ENCODE measurements at places on chromosomes 6 and 20. TPM values are rescaled to one million over a fixed set of nuclear protein-coding genes. Genes with fewer than 3 reads are reported as not detected.

- no peak for DNase-seq
Observed at GRCh38 chr6:136654086-136654485, 103.9 kb upstream of the MAP7 start.

DNA sequence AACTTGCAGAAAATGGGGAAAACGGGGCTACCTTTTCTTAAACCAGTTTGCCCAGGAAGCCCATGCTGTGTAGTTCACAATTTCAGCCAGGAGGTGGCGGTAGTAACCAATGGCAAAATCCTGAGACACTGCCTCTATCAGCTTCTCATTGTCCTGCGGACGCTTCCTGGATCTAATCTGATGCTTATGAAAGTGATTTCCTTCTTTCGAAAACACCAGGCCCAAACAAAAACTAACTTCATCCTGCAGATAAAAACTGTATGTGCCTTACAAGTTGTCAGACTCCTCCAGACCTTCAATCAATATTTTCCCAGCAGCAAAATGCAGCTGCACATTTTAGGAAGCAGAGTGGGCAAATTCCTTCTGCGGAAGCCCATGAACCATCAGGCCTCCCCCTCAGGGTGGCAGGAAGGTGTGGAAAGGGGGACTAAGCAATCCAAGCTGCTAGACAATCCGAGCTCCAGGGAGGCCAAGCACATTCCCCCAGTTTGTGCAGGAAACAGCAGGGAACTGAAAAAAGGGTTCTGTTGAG lies 88.5 kb downstream of the LY86 start:
- DNase-seq: peak; percentile 77

GRCh38 chr20:4813076-4813862 lies 91.6 kb downstream of the PRND start:
- DNase-seq: no peak

DNA sequence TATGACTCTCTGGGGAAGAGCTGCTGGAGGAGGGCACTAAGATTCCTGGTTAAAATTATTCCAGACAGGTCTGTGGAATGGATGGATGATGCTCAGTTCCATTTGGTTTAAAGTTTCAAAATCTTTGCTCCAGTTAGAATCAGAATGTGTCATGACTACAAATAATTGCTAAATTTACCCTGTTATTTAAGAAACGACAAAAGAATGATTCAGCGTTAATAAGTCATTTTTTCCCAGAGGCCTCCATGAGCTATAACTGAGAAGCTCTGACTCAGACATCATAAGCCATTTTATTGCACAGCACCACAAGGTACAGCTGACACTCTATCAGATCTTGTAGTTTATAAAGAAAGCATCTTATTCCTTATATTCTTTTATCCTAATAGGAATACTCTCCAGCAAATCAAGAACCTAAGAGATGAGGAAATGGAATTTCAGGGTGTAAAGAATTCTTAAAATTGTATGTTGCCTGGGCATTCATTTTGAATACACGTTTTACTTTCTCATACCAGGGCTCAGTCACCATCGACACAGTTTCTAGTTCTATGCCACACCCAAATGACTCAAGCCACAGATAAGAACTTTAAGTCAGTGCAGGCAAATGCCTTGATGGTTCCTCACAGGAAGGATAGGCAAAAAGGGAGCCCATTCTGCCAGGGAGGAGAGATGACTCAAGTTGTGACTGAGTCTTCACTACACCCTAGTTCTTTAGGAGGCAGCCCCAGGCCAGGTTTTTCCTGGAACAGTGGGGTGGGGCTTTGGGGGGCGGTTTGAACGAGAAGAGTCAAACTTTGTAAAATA lies 636.0 kb downstream of the MMUT start:
- DNase-seq: peak; percentile 99

DNA sequence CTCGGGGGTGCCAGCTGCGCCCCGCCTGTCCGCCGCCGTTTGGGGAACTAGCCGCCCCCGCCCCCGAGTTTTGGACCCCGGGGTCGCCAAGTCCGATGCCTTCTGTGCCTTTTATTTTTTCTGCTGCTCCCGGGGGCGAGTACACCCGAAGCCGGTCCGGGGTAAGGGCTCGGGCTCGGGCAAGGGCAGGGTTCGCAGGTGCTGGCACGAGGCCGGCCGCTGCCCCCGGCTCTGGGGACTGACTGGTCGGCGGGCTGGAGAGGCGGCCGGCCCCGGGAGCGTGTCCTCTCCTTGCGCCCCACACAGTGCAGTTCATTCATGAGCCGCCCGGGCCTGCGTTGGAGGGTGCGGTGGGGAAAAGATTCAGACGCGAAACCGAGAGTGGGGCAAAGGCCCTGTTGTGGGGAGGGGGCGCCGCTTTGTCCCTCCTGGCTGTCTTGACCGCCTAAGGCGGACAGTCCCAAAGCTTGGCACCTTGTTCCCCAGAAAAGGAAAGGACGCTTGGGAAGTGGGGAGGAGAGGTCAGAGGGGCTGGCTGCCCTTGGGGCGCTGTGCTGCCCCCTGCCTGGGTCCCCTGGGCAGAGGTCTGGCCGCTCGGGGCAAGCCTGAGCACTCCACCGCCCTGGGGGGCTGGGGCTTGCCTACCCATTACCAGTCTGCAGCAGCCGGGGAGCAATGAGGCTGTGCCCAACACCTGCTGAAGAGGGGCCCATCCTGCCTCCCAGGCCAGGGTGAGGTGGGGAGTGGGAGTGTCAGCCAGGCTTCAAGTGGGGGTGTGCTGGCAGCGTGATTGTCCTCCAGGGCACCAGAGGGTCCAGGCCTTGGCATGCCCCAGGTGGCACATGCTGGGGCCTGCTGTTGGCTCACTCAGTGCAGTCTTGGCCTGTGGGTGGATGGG lies 915 bp downstream of the TMEM63B start:
- DNase-seq: no peak

DNA sequence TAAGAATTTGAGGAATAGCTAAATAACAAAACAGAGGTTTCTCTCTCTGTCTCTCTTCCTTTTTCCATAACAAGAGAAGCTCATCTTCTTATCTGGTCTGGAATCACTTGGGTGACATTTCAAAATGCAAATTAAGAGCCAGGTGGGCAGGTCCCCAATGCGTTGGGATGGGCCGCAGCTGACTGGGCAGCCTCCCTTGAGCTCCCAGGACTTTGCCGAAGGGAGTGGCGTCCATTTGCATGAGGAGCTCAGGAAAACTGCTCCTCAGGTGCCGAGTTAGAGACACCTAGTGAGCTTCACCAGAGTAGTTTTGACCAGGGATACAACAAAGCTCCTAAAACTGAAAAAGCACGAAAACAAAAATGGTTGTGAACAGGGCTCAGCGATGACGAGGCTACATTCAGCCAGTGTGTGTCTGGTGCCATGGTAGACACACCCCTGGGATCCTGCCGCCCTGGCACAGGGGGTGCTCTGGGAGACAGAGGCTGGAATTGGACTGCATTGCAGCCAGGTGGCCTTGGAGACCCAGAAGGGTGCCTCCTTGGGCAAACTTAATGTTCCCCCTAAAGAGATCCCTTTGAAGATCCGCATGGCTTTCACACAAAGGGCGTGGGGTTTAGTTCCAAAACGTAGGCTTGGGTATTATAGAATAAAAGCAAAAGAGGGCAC lies 13.5 kb upstream of the SERPINB6 start:
- no peak for DNase-seq

DNA sequence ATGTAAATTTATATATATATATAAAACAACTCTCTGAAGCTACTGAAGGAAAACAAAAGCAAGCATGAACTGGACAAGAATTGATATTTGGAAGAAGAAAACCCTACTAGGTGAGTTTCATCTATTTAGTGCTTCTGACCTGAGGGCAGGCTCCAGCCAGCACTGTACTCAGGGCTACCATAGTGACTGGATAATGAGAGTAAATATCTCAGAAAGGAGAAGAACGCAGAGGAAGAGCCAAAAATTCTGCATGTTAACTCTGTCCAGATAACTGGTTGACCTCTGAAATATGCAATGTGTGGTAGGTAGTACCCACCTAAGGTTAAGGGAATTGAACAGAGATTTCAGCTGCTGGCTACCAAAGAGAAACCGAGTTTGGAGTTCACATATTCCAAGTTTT lies 41.4 kb upstream of the CCN2 start:
- no peak for DNase-seq

- peak; percentile 12 for DNase-seq
Observed at GRCh38 chr6:118902726-118903125, 8.8 kb downstream of the ASF1A start.

DNA sequence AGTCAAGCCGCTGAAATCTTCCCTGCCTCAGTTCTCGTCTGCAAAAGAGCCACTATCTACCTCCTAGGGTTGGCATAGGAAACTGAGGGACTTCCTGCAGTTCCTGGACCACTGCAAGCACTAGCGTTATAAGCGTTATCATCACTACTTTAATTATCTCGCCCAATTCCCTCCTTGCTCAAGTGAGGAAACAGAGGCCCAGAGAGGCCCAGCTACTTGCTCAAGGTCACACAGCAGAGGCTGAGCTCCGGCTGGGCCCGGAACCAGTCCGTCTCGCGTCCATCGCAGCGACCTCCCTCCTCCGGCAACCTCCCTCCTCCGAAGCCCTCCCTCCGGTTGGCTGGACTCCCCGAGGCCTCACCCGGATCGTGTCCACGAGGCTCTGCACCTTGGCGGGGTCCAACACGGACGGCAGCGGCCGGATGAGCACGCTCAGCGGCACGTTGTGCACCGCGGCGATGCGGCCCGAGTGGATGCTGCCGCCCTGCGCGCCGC lies 338 bp downstream of the SRXN1 start:
- peak; percentile 47 for DNase-seq

- DNase-seq: no peak
Observed at GRCh38 chr20:49543071-49543857, 24.7 kb downstream of the PTGIS start.

DNA sequence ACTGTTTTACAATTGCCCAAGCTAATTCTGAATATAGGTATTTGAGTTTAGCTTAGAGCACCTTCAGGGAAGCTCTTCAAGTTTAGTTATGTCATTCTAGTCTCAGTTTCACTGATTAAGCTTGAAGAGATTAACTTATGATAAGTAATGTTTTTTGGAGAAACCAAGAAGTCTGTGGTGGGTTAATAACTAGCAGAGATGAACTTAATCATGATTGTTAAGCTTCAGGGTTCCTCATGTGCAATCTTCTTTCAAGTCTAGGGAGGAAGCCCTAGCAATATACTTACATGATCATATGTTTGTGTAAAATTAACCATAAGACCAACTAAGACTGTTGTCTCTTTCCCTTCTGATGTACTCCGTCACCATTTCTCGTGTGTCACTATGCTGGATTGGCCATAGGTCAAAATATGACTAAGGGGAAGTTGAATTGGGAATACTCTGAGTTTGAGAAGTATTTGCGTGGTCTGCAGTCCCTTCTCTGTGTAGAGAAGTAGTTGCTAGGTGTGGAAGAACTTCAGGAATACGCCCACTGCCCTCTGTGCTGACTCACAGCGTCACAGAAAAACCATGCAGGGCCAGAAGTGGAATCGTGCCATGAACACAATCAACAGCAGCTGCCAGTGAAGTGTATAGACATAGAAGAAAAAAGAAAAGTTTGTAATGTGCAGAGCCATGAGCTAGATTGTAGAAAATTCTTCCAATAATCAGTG lies 88.3 kb downstream of the SH3BGRL2 start:
- peak; percentile 56 for DNase-seq

GRCh38 chr6:116113386-116113785 lies 12.5 kb downstream of the COL10A1 start:
- no peak for DNase-seq

DNA sequence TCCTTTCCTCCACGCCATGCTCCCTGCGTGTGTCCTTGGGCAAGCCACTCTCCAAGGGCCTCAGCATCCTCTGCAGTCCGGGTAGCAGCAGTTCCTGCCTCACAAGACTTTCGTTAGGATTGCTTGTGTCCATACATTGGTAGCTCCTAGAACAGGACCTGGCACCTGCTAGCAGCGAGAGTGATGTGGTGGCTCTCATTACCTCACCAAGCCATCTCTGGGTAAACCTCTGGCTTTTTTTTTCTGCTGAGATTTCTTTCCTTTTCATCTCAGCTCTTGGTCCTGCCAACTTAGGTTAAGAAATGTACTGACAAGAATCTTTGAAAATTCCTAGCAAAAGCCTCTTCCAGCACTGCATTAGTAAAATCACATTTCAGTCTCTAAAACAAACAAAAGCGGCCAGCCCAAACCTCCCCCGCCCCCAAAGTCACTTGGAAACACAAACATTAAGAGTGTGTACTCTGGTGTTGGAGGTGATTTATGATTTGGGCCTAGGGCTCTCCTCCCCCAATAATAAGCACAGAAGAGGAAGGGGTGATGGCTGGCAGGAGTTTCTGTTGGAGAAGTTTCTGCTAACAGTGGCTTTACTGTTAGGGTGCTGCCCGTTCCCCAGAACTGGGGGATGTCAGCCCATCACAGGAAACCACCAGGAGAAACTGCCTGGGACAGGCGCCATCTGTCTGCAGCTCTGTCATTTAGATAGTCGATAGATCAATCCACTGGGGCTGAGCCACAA lies 199.2 kb downstream of the CD83 start:
- DNase-seq: no peak

- no peak for DNase-seq
Observed at GRCh38 chr6:5276581-5276980, 15.3 kb downstream of the FARS2 start.

DNA sequence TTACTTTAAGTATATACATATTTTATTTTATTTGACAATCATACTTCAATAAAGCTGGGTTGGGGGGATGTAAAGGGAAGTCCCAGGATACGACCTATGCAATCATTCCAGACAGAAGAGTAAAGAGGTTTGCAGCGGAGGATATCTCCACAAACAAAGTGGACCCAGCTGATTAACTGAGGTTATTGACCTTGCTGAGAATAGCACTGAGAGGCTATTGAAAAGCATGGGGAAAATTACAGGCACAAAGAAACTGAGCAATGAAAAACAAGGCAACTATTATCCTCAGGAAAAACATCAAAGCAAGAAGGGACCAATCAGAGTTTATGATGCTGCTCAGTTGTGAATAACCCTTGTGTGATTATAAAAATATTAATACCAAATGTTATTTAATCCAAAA lies 32.6 kb downstream of the SERPINB1 start:
- no peak for DNase-seq

- no peak for DNase-seq
Observed at GRCh38 chr6:82484737-82485626, 121.4 kb downstream of the TPBG start.

- peak; percentile 91 for DNase-seq
Observed at GRCh38 chr6:63347599-63347998, 27.8 kb upstream of the LGSN start.

GRCh38 chr20:46174469-46175126 lies 56.5 kb downstream of the CD40 start:
- DNase-seq: peak; percentile 48

GRCh38 chr6:79775222-79775621 lies 144.1 kb downstream of the SH3BGRL2 start:
- no peak for DNase-seq

- no peak for DNase-seq
Observed at GRCh38 chr6:81366972-81367371, 385.5 kb downstream of the TENT5A start.

The COL11A2 gene
- 0.26 TPM for total RNA-seq

The TPBG gene
- 24.9 TPM for total RNA-seq

The EMILIN3 gene
- 0.17 TPM for total RNA-seq

The HCRTR2 gene
- total RNA-seq: not detected

The NOX3 gene
- not detected for total RNA-seq

The ZSCAN23 gene
- 5.1 TPM for total RNA-seq

The FKBP1C gene
- total RNA-seq: 0.26 TPM

Data from fibroblast of lung (primary cell).